ENCODE measurements at places on chromosomes 2 and 18.

GRCh38 chr2:212089873-212090272, 448.7 kb downstream of the ERBB4 start:
- no peak for DNase-seq

DNA sequence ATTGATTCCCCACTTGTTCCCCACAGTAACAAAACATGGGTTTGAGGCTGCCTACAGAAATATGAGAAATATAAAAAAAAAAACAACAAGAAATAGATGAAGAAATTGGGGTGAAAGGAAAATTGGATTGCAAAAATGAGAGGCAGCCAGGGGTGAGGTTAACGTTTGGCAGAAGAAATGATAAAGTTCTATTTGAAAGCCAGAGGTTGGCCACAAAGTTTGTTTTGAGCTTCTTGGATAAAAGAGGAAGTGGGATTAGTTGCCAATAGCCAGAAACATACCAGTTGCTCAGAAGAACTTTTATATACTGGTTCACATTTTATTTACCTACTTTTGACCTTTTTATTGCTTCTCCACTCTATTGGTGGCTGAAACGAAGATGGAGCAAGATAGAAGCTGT, 67.5 kb downstream of the FASTKD2 start:
- DNase-seq, result no peak

DNA sequence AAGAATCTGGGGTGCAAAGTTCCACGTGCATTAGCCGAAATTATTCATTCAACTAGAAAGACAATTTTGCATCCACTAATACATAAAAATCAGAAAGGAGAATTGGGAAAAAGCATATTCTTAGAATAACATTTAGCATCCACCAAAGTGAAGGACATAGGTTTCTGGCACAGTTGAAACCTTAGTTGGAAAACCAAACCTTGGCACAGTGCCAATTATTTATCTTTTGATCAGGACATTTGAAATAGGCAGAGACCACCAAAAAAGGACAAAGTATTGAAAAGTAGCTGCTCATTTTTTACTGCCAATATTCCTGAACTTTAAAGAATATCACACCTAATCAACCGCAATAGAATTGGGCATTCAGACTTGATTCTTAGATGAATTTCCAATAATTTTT, 25.5 kb upstream of the NFU1 start:
- no peak for DNase-seq

- DNase-seq, result no peak
These were observed 14.7 kb downstream of the MAP3K20 start for GRCh38 chr2:173090276-173090877.

GRCh38 chr18:25233528-25234321, 118.2 kb downstream of the ZNF521 start:
- DNase-seq, result no peak

GRCh38 chr2:9206991-9207640, 504 bp downstream of the ASAP2 start:
- DNase-seq, result peak; percentile 25
